ENCODE measurements at places on chromosomes 5 and 9.

DNA sequence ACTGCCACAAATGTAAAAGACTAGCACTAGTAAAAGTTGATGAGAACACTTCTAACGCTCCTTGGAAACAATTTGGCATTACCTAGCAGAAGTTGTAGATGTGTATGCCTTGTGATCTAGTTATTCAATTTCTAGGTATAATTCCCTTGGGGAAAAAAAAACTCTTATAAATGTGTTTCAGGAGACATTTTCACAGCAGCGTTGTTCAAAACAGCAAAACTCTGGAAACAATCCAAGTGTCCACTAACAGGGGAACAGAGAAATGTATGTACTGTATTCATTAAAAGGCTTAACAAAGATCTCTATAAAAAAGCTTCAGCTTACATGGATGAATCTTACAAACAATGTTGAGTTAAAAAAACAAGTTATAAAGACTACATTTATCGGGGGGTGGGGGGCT lies 30.4 kb downstream of the NR3C1 start:
- DNase-seq: no peak

DNA sequence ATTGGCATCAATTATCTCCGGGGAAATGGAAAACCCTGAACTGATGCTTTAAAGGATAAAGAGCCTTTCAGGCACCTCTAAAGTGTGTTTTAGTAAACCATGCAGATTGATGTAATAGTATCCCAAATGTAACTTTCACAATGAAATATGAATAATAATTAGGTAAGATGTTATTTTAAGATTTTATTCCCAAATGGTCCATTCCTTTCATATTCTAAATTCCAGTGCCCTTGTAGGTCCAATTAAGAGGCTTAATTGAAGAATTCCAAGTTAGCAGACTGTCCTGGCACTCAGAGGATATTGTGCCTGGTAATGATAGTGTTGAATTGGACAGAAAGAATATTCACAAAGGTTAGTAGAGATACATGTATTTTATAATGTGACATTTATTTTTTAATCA lies 352.5 kb upstream of the NUDT12 start:
- DNase-seq: no peak

DNA sequence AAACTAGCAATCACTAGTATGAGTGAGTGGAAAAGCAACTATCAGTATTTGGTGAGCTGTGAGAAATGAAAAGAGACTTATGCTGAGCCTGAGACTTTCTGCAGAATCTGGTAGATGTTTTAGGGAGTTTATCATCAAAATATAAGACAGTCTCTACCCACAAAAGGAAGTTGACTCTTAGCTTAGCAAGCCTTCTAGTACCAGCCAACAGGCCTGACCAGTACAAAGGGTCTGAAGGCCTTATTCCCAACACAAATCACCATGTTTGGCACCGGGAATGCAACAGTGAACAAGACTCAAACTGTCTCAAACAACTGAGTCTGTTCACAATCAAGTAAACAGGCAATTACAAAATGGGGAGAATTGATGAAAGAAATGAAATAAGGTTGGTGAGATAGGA lies 244.4 kb downstream of the CWC27 start:
- DNase-seq: no peak

DNA sequence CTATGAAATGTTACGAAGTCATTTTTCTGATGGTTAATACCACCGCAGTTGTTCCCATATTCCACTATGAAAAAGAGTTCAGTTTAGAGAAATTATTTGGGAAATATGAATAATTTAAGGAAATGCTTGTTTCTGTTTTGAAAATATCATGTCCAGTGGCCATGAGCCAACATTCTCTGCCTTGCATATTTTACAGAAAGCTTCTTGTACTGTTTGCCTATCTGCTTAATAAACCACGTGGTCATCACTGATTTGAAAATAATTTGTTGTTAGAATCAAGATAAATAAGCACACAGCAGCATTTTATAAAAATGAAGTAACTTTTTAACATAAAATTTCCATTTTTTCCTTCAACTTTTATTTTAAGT lies 381.5 kb upstream of the CDH18 start:
- DNase-seq: no peak

GRCh38 chr5:163760498-163760897 lies 255.1 kb downstream of the MAT2B start:
- DNase-seq: no peak

- no peak for DNase-seq
Measured at GRCh38 chr5:55600497-55601203, 65.9 kb upstream of the PLPP1 start.

GRCh38 chr5:157216391-157217142 lies 35.9 kb downstream of the ITK start:
- no peak for DNase-seq

GRCh38 chr5:74948031-74948546 lies 81.9 kb upstream of the FAM169A start:
- no peak for DNase-seq

- DNase-seq: no peak
Measured at GRCh38 chr9:75960551-75960950, 70.1 kb downstream of the PCSK5 start.

DNA sequence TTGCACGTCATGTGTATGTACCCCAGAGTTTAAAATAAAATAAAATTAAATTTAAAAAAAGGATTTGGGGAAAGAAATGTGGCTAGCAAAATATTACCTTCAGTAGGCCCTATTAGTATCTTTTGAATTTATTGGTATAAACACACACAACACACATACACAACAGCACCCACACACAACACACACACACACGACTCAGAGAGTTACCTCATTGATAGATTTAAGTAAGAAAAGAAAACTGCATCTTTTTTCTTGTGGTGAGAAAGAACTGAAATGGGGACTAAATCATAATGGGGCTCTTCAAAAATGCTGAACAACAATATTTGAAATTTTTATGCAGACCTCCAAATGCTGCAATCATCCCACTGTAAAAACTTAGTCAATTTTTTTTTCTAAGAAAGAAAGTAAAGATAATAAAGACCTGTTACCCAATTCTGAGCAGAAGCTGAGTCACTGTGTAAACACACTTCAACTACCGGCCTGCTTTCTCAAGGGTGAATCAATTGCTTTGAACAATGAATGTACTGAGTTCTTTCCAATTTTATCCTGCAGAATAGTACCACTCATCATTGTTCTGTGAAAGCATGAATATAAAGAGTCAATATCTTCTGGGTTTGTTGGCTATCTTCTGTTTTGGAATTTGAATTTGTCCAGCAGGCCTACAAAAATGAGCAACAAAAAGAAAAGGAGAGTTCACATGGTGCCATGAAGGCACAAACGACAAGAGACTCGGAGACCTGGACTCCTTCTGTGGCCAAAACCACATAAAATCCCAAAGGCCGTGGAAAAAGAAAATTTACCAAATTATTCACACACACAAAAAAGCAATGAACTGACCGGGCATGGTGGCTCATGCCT lies 57.9 kb upstream of the CCNG1 start:
- no peak for DNase-seq

GRCh38 chr5:143749581-143750205 lies 62.3 kb upstream of the HMHB1 start:
- no peak for DNase-seq

DNA sequence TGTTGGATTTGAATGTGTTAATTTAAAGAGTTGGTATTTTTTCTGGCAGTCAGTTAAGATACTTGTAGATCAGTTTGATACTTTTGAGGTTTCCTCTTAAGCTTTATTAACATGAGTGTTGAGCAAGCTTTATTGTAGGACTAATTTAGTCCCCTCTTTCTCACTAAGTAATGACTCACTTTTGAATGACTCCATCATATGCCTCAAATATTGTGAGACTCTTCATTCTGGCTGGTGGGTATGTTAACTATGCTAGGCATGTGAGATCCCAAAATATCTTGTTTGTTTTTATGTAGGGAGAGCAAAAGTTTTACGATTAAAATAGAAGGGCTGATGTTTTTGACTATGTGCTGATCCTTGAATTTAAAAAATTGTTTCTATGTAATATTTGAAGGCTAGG lies 355.7 kb downstream of the IZUMO3 start:
- DNase-seq: no peak

DNA sequence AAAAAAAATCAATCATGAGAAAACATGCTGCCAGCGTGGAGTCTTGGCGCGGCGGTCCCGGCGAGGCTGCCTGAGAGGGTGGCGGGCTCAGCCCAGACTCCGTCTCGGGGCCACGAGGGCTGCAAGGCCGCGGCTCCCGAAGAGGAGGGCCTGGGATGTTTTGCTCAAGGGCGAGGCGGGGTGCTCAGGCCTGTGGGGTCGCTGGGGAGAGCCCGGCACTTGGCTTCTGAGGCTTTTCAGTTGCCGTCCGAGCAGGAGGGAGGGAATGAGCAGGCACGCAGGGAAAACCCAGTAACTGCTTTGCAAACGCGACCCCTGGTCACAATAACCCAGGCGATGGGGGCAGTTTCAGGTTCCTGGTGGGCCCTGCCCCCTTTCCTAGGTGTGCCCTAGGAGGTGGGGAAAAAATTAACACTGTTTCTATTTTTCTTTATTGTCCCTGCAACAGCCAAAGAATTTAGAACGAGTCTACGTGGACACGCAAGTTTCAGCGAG lies 3.2 kb upstream of the IRX2 start:
- DNase-seq: no peak

GRCh38 chr5:10534561-10535530 lies 29.0 kb upstream of the ANKRD33B start:
- no peak for DNase-seq

DNA sequence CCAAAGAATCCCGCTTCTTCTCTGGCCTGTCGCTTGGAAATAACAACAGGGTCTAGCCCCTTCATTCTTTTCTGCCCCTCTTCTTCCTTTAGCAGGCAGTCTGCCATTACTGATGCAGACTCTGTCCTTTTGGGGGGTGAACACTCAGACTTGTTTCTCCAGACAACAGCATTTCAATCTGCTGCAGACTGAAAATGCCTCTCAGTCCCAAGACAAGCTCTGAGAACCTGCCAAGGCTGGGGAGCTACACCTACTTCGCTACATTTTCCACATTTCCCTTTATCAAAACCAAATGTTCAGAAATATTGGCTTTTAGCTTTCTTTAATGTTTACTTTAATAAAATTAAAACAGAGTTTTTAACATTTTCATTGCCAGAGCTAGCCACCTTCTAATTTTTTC lies 152.4 kb downstream of the MPDZ start:
- DNase-seq: no peak

- no peak for DNase-seq
Measured at GRCh38 chr9:68825762-68826472, 120.9 kb downstream of the PIP5K1B start.

- no peak for DNase-seq
Measured at GRCh38 chr9:137128862-137129455, 10.0 kb upstream of the GRIN1 start.

GRCh38 chr9:98707166-98708102 lies 1.3 kb downstream of the GABBR2 start:
- no peak for DNase-seq

DNA sequence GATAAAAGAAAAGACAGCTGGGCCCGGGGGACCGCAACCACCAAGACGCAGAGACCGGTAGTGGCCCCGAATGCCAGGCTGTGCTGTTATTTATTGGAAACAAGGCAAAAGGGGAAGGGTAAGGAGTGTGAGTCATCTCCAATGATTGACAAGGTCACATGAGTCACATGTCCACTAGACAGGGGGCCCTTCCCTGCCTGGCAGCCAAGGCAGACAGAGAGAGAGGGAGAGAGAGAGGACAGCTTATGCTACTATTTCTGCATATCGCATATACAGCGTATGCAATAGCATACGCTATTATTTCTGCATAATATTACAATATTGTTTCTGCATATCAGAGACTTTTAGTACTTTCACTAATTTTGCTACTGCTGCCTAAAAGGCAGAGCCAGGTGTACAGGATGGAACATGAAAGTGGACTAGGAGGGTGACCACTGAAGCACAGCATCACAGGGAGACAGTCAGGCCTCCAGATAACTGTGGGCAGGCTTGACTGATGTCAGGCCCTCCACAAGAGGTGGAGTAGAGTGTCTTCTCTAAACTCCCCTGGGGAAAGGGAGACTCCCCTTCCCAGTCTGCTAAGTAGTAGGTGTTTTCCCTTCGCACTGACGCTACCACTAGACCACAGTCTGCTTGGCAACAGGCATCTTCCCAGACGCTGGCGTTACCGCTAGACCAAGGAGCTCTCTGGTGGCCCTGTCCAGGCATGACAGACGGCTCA lies 50.3 kb downstream of the RFX3 start:
- no peak for DNase-seq

- no peak for DNase-seq
Measured at GRCh38 chr5:67896311-67896929, 319.1 kb upstream of the PIK3R1 start.

DNA sequence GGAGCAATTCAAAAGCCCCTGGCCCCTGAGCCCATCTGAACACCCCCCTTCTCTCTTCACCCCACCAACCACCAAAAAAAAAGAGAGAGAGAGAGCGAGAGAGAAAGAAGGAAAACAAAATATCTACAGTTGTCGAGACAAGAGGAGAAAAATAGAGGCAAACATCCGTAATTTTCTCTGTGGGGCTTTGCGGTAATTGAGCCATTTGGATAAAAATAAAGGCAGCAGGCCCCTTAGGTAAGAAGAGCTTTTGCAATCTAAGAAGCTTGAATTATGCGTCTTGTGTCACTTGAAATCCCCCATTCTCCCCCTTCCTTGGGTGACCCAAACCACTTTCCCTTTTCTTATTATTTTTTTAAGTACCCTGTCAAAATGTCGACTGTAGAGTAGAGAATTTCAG lies 35.5 kb upstream of the FUBP3 start:
- no peak for DNase-seq

DNA sequence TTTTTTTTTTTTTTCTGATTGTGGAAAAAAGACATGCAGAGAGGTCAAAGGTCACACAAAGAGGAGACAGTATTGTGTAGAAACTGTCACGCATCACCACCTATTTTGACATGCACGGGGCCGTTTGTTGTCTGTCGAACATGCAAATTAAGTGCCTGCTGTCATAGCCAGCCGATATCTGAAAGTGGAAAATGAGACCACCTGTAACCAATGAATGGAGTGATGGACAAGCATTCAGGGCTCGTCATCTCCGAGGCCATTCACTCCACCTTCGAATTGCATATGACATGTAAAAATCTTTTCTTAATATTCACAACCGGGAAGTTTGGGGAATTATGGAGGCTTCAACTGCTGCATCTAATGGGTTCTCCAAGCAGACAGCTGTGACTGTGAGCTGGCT lies 512.2 kb upstream of the ADAMTS16 start:
- DNase-seq: no peak
